ENCODE measurements at places on chromosomes 4 and X. TPM values are rescaled to one million over a fixed set of nuclear protein-coding genes. Genes with fewer than 3 reads are reported as not detected.

DNA sequence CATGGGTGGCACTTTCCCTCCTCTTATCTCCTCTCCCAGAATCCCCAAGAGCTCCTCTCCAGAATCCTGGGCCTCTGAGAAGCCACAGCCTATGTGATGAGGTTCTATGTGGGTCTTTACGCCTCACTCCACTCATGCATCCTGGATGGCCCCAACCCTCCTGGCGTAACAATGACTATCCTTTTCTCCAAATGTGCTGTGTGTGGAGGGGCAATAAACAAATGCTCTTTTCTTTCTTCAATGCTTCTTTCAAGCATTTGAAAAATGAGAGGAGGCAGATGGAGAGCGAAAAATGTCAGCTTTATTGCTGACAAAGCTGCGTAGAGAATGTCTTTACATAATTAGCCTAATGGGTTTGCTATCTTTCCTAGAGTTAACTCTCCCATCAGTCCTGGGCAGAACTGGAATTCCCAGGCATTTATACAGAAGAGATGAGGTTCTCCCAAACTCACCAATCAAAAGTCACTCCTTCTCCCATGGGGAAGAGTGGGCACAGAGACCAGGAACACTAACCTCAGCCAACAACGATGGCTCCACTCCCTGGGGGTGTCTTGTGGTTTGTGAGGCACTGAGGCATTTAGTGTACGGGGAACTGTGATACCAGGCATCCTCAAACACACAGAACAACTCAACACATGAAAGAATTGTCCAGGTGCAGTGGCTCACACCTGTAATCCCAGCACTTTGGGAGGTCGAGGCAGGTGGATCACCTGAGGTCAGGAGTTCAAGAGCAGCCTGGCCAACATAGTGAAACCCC, 118.9 kb upstream of the SLC34A2 start:
- peaks cover 6% of the 10 kb centered on the region for H3K4me1 ChIP-seq
- H3K36me3 ChIP-seq: no peaks in the 10 kb centered on the region
- H3K27me3 ChIP-seq: no peaks in the 10 kb centered on the region
- DNase-seq: no peak
- H3K4me3 ChIP-seq: no peak overlapping the region
- peak overlapping the region; percentile 53 for H3K27ac ChIP-seq

GRCh38 chrX:47629419-47630200, at the start of gene CFP:
Gene CFP, minus strand, starts transcription at chrX:47629930. Its CDS starts 86 bp downstream, at chrX:47629844.
- H3K4me3 ChIP-seq: peak within 1 kb of the TSS; percentile 39
- DNase-seq: peak; percentile 18
- no peaks in the 10 kb centered on the region for H3K36me3 ChIP-seq
- no peaks in the 10 kb centered on the region for H3K4me1 ChIP-seq
- H3K27ac ChIP-seq: peak within 1 kb of the TSS; percentile 78

DNA sequence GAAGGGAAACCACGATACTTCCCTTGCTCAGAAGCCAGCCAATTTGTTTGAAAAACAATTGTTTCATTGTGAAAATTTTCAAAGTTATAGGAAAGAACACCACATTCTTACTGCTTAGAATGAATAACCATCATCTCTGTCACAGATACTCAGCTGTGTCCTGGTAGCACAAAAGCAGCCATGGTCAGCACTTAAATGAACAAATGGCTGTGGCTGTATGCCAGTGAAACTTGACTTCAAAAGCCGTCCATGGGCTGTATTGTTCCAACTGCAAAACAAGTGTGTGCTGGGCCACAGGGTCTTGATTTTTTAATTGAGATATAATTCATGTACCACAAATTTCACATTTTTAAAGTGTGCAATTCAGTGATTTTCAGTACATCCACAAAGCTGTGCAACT, 19.6 kb downstream of the NSDHL start:
- no peaks in the 10 kb centered on the region for H3K4me1 ChIP-seq
- no peak for DNase-seq
- no peak overlapping the region for H3K4me3 ChIP-seq
- no peaks in the 10 kb centered on the region for H3K27me3 ChIP-seq

FGF13 gene
- 2.5 TPM for total RNA-seq

SMIM10 gene
- 2.3 TPM for total RNA-seq

GJB1 gene
- total RNA-seq: 1.4 TPM

CYLC1 gene
- total RNA-seq: not detected

ABLIM2 gene
- 6.5 TPM for total RNA-seq

KLHL5 gene
- 14.7 TPM for total RNA-seq

POU4F2 gene
- not detected for total RNA-seq

CCNQ gene
- total RNA-seq: 16.6 TPM

All from upper lobe of left lung (tissue), 6 donors.